ENCODE measurements at places on chromosomes 5 and 9. TPM values are rescaled to one million over a fixed set of nuclear protein-coding genes. Genes with fewer than 3 reads are reported as not detected.

The FCN1 gene
- 5.2 TPM for polyA plus RNA-seq

The HMCN2 gene
- polyA plus RNA-seq = 11.7 TPM

The RELL2 gene
- polyA plus RNA-seq = 0.90 TPM

The GFI1B gene
- polyA plus RNA-seq = 0.48 TPM

The ARL14EPL gene
- polyA plus RNA-seq = 0.11 TPM

The PLAC8L1 gene
- polyA plus RNA-seq = 0.68 TPM

The SLC6A7 gene
- 0.31 TPM for polyA plus RNA-seq

The CDO1 gene
- polyA plus RNA-seq = 22.5 TPM

The BTNL3 gene
- polyA plus RNA-seq = not detected

The SPDL1 gene
- polyA plus RNA-seq = 21.5 TPM

The QRFP gene
- 0.25 TPM for polyA plus RNA-seq

The TLX3 gene
- polyA plus RNA-seq = not detected

Data from muscle of back (tissue), 13 donors.